Stimulated activated CD8-positive, alpha-beta memory T cell treated with anti-CD3 and anti-CD28 coated beads, Interleukin-15, amount 100 ng/mL, for 24 hours (primary cell): ENCODE measurements at places on chromosomes 16 and 17.
A peak's percentile ranks its signal among the peaks of the same experiment; 100 is the strongest.

GRCh38 chr16:72444696-72445095, 272.7 kb upstream of the PMFBP1 start:
- no peak for DNase-seq

DNA sequence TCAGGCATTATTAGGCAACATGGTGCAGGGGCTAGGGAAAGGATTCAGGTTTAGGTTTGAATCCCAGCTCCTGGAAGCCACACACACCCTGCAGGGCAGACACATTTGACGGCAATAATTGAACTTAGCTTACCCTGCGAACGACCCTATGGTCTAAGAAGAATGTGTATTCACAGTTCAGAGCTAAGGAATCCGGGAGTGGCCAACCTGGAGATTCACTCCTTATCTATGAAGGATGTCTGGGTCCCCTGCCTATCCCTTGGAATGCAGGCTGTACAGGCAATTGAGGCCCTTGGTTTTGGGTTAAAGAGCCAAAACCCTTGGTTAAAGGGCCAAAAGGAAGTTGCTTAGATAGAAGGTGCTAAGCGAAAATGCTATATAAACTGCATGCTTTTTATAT, 2.9 kb upstream of the SYT17 start:
- no peak for DNase-seq

- no peak for DNase-seq
Observed at GRCh38 chr16:85652431-85653221, 36.1 kb downstream of the GINS2 start.

GRCh38 chr16:14280541-14280940, 209.4 kb downstream of the MRTFB start:
- no peak for DNase-seq

GRCh38 chr16:4179020-4179419, 62.8 kb upstream of the ADCY9 start:
- no peak for DNase-seq

DNA sequence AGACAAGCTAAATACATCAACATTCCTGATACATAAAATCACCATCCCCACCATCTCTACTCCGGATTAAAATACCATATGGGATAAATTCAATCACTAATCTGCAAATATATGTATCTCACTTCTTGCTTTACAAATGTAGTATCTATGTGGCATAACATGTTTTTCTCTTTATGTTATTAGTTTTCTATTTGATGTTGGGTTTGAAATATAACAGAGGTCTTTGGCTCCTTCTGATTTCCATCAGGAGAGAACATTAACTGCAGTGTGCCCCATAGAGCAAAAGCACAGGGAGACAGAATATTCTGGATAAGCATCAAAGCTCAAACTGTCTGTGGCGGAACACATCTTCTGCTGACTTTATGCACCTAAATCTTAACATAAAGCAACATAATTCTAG, 547.2 kb upstream of the CDH8 start:
- no peak for DNase-seq

- no peak for DNase-seq
Observed at GRCh38 chr16:58507195-58507962, 7.4 kb downstream of the NDRG4 start.

- DNase-seq: no peak
Observed at GRCh38 chr16:48444574-48444973, 59.4 kb upstream of the SIAH1 start.

GRCh38 chr17:17924131-17924856, 47.9 kb downstream of the TOM1L2 start:
- no peak for DNase-seq

GRCh38 chr17:82249896-82250581, 21.2 kb downstream of the SLC16A3 start:
- DNase-seq: no peak

- no peak for DNase-seq
Observed at GRCh38 chr17:30267625-30268024, 24.1 kb downstream of the BLMH start.

DNA sequence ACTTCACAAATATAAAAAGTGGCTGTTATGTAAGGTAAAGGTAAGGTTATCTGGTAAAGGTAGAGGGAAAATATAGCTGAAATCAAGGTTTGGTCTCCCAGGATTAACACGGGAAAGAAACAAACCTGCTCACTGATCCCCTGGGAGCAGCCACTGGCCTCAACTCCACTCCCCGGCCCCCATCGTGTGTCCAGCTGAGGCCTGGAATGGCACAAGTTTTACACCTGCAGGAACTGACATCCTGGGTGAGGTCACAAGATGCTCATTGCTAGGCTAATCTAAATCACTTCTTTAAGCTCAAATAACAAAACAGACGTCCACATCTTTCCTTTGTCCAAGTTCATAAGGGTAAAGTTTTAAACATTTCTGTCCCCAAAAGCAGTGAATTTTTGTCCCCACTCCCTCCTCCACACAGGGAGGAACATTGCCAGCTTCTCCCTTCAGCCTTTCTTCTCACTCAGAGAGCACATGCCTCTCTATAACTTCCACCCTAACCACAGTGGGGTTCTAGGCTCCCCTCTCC, 46.3 kb downstream of the ERN1 start:
- DNase-seq: no peak

- DNase-seq: no peak
Observed at GRCh38 chr16:57262841-57263540, 17.9 kb downstream of the ARL2BP start.

DNA sequence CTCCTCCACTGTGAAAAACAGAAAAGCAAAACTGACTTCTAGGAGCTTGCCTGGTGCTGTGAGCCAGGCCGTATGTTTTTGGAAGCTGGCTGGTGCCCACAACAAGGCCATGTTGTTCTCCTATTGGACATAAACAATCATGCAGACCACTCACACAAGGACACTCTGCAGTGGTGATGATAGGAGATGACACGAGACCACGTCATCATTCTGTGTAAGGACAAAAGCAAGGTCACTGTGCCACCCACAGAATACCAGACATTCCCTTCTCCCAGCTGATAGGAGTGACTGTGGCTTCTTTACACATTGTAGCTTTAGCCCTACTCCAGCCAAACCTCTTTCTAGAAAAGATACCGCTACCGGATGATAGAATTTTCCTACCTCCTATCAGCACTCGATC, 47.7 kb upstream of the LCMT1 start:
- no peak for DNase-seq

DNA sequence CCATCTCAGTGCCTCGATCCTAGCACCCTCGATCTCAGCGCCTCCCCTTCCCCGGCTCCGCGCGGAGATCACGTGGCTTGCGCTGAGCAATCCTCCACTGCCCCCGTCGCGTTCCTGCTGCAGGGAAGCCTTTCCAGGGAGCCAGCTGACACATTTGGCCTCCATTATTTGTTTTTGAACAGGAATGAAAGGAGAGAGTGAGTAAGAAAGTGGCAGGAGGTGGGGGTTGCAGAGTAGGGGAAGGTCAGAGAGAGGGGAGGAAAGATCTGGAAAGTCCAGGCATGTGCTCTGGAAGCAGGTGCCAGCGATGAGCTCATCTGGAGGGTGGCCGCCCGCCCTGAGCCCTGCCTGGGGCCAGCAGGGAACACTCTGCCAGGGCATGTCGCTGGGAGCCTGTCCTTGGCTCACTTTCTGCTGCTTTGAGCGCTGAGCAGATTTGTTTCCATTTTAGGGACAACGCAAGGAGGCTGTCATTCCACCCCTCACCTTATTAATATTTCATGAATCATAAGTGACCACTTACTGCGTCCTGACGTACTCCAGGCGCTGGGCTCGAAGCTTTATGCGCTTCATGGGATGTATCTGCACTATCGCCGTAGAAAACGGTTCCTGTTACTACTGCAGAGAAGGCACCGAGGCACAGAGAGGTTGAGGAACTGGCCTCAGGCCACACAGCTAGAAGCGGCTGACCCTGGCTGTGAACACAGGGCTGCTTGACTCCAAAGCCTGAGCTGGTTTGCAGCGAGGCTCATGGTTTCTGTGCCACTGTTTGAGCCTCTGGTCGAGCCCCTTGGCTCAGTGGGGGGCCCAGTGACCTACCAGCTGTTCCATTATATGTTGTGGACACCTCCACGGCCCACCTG, 283.1 kb downstream of the SEC14L1 start:
- no peak for DNase-seq

- DNase-seq: no peak
Observed at GRCh38 chr16:11372073-11372828, 27.0 kb downstream of the RMI2 start.

GRCh38 chr16:84117494-84117843, 727 bp upstream of the MBTPS1 start:
- no peak for DNase-seq

- DNase-seq: peak; percentile 2
Observed at GRCh38 chr16:47461598-47462266, 601 bp downstream of the PHKB start.

DNA sequence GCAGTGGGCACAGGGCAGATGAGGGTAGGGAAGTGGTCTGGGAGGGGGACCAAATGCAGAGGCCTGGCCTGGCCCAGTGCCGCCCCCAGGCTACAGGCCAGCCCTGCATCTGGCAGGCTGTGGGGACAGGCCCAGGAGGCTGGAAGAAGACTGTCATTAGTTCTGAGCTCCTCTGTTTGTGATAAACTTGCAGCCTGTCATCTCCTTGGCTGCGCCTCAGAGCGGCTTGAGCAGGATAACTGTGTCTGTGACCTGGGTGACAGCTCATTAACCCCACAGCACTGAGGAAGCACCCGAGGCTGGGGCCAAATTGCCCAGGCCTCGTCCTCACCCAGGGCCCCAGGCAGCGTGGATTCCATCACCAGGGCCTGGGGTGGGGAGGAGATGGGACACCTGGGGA, 23.9 kb downstream of the ABCC3 start:
- no peak for DNase-seq

- no peak for DNase-seq
Observed at GRCh38 chr17:64145375-64145750, 15.4 kb upstream of the ERN1 start.

- DNase-seq: no peak
Observed at GRCh38 chr16:88535191-88535856, 34.9 kb upstream of the ZC3H18 start.

DNA sequence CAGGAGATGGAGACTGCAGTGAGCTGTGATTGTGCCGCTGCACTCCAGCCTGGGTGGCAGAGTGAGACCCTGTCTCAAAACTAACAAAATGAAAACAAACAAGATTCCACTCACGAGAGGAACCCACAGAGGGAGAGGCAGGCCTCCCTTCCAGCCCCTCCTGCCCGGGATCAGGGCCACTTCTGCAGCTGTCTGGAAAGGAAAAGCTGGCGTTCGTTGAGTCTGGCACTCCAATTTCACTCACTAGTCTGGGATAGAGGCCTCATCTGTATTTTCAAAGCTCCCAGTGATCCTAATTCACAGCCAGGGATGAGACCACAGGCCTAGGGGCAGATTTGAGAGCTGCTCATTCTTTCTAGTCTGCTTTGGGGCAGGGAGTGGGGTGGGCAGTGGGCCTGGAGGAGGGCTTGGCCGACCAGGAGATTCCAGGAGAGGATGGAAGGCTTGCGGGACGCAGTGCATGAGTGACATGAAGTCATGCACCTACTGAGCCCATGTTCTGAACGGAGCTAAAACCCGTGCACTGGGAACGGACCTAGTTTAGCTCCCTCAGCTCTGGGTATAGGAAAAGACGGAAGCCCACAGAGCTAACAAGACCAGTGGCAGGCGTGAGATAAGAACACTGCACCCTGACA, 54.0 kb downstream of the COTL1 start:
- no peak for DNase-seq

DNA sequence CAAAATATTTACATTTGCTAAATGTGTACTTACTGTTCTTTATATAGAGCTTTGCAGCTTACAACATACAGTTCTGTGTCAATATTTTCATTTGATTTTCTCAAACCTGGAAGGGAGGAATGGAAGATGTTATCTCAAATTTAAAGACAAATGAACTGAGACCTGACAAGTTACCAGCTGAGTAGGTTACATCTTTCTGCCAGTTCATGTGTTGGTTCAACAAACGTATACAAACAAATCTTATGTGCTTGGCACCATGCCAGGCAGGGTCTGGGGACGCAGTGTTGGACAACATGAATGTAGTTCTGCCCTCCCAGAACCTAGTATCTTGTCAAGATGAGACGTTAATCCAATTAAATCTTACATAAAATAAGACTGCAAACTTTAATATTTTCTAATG, 507.5 kb upstream of the HSBP1 start:
- DNase-seq: no peak

GRCh38 chr16:18833707-18834505, 32.6 kb upstream of the ARL6IP1 start:
- DNase-seq: no peak

GRCh38 chr17:70127221-70127873, 42.0 kb upstream of the KCNJ2 start:
- no peak for DNase-seq

GRCh38 chr17:35795007-35795870, at the start of gene MMP28:
Gene MMP28 (minus strand): TSS chr17:35795641. CDS start chr17:35795377, 264 bp downstream.
- DNase-seq: no peak

GRCh38 chr16:54654429-54654828, 276.2 kb upstream of the IRX5 start:
- no peak for DNase-seq

DNA sequence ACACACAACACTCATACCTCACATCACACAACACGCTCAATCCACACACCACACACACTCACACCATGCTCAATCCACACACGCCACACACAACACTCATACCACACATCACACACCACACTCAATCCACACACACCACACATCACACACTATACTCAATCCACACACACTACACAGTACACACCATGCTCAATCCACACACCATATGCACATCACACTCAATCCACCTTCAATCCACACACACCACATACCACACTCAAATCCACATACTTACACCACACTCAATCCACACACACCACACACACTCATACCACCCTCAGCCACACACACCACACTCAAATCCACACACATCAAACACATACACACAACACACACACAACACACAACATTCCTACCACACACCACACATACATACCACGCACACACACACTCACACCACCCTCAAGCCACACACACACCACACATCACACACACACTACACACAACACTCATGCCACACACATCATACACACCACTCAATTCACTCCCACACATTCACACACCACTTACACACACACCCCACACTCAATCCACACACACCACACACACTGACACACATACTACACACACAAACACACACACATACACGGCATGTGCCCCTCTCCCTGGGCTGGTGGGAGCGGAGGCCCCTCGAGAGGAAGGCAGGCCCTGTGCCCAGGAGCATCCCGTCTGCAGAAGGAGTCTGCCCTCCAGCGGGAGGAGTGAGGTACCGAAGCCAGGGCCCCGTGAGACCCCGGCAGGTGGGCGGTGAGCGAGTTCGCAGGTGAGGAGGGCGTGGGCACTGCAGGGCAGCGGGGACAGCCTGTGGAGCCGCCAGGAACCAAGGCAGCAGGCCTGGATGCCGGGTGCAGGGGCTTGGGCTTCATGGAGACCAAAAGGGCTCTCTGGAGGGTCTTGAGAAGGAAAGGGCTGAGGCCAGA, 33.1 kb upstream of the RPTOR start:
- no peak for DNase-seq

GRCh38 chr17:37025238-37025637, 76.5 kb downstream of the AATF start:
- no peak for DNase-seq
